ENCODE measurements at places on chromosomes 13 and 19.

DNA sequence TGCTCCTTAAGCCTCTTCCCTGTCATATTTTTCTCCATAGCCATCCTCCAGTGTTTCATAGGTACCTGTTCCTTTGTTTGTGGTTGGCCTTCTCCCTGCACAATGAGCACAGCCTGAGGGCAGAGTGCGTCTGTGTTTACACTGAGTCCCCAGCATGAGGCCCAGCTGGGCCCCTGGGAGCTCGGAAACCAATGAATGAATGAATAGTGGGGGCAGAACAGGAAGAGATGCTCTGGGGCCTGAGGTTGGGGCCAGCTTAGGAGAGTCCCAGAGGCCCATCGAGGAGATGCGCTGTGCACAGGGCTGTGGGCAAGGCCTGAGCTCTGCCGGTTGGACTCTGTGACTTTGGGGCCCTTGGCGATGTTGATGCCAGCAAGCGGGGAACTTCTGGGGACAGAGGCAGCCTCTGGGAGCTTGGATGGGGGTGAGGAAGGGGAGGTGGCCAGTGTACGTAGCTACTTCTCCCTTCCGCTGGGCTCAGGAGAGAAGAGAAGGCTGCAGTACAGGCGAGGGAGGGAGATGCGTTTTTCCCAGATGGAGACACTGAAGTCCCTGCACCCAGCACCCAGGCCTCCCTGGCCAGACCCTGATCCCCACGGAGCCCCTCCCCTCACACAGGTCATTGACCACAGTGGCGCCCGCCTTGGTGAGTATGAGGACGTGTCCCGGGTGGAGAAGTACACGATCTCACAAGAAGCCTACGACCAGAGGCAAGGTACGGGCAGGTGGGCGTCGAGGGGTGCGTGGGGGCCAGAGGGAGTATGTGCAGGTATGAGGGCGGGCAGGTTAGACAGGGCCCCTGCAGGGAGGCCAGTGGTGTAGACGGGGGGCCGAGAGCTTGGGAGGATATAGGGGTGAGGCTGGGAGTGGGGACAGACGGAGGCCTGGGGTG, 5.1 kb downstream of the TBCB start:
- no peak for DNase-seq

GRCh38 chr13:77928909-77929308, 10.3 kb upstream of the EDNRB start:
- no peak for DNase-seq

DNA sequence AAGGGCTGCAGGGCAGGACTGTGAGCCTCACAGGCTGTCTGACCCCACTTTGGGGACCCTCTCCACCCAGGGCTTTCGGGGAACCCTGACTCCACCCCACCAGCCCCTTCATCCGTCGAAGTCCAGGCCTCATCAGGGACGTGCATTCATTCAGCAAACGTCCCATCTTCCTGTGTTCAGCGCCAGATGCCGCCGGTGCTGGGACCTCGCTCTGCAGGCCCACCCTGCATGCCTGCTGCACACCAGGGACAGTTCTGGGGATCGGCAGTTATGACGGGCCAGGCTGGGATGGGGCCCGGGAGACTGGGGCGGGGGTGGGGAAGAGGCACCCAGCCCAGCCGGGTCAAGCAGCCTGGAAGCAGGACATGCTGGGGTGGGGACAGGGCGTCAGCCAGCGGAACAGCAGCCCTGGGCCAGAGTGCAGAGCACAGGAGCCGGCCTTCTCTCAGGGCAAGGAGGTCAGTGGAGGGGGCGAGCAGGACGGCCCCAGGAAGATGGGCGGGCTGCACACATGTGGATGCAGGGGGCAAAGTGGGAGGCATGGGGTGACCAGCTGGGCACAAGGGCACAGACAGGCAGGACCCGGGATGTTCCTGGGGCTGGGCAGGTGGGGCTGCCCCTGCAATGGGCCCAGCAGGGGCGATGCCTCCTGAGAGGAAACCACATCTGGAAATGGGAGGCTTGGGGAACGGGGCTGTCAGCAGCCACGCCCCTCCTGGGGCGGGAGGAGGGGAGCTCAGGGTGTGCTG, 5.1 kb downstream of the GAMT start:
- DNase-seq = no peak

DNA sequence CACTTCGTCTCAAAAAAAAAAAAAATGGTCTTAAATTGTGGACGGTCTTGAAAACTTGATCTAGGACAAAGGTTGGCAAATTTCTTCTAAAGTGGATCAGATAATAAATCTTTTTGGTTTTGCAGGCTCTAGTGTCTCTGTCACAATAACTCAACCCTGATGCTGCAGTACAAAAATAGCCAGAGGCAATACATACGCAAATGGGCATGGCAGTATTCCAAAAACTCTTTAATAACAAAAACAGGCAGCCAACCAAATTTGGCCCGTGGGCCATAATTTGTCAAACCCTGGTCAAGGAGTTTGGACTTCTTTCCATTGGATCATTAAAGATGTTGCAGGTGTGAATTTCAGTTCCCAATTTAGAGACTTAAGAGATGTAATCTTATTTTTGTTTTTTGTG, 93.5 kb upstream of the MRI1 start:
- no peak for DNase-seq

DNA sequence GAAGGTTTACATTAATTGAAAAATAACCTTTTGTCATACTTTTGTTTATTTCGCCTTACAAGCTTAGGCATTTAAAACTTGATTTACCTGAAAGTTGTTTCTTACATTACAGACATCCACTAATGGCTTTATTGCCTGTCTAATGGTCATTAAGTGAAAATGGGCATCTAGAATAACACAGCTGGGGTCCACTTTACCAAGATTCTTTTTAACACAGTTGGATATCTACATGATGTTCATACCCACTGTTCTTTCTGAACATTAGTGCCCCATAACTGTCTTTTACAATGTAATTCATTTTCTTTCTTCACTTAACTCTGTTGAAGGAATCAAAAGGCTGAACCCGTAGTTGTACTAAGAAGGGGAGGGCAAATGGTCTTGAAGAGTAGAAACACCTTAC, 19.8 kb upstream of the KLHL1 start:
- DNase-seq = no peak

- DNase-seq = no peak
These were observed 15.9 kb downstream of the JOSD2 start for GRCh38 chr19:50495020-50495531.

- DNase-seq = no peak
These were observed at the start of gene ADGRE1 for GRCh38 chr19:6887316-6887715. Gene ADGRE1 (plus strand): TSS chr19:6887579. CDS start chr19:6887609, 30 bp downstream.

- no peak for DNase-seq
These were observed 77.9 kb downstream of the TRPC4 start for GRCh38 chr13:37791699-37792098.

GRCh38 chr13:53112522-53112921, 83.9 kb downstream of the OLFM4 start:
- DNase-seq = no peak

DNA sequence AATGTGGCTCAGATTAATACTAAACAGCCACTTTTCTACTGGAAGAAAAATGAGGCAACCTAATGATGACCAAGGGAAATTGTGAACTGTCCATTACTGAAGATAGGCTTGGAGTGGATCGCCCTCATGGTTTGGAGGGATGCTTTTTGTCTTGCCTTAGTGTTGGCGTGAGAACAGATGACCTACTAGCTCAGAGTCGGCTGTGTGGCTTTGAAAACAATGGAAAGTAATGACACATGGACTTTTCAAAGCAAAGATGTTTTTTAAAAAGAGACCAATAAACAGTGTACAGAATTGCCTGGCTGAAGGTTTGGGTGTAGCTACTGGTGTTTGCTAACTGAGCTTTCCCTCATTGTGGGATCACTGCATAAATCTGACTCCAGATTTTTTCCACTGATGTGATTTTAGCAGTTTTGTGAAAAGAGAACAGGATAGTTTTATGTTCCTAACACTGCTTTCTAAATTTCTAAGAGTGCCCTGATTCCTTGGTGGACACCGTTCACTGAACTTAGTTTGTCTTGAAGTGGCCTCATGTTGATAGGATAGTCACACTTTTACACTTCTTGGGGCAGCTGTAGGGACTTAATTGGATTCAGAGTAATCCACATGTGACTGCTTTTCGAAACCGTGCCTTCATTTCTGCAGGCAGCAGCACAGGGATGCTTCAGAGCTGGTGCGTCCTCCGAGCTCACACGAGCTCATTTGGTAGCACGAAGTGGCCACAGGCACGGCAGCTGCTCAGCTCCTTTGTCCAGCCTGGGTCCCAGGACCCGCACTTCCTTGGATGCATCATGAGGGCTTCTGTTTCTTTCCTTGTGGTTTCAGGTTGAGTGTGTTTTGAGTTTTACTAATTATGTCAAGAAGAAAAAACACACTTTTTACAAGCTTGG, 4.3 kb downstream of the CEBPG start:
- DNase-seq = no peak

GRCh38 chr13:46181840-46182490, at the start of gene LCP1:
Gene LCP1 (minus strand): TSS chr13:46182177. CDS start chr13:46159662, 22,515 bp downstream.
- no peak for DNase-seq

DNA sequence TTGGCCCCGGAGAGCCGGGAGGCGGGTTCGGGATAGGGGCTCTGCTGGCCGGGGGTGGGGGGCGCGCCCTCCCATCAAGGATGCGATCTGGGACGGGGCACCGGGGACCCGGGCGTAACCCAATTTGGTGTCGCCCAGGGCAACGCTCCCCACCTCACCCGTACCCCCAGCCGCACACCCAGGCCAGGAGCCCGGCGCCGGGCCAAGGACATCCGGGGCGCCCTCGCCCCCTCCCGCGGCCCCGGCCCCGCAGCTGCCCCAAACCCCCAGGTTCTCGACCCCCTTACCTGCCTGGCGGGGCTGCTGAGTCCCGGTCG, 525 bp downstream of the SHANK1 start:
- DNase-seq = no peak

GRCh38 chr13:102400675-102401145, 1.1 kb downstream of the FGF14 start:
- DNase-seq = no peak

- no peak for DNase-seq
These were observed 141.0 kb downstream of the RAP2A start for GRCh38 chr13:97574926-97575325.

DNA sequence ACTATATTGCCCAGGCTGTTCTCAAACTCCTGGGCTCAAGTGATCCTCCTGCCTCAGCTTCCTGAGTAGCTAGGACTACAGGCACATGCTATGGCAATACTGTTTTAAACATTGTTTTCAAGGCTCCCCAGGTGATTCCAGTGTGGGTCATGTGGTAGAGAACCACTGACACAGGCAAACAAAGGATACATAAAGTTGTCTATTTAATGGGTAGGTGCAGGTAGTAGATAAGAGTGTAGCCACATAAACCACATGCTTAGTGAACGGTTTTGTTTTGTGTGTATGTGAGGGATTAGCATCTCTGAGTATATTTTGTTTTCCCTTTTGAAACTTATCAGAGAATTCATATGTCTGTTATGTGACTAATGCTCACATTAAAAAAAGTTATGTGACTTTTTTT, 36.7 kb downstream of the USPL1 start:
- DNase-seq = no peak

DNA sequence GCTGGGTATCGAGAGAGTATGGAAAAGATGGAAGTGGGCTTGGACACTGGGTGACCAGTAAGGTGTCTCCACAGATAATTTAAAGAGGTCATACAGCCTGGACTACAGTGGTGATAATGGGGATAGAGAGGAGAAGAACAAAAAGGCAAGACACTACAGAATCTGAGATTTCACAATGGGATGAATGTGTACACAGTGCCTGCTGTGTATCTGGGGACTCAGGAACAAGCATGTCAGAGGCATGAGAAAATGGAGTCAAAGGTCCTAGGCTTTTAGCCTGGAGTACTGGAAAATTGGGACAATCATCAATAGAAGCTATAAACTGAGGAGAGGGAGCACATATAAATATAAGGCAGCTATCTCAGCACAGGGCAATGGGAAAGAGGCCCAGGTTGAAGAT, 69.4 kb downstream of the TSC22D1 start:
- no peak for DNase-seq

GRCh38 chr13:72508392-72508791, 219.0 kb downstream of the MZT1 start:
- DNase-seq = no peak

GRCh38 chr19:17348700-17349099, 11.3 kb downstream of the GTPBP3 start:
- DNase-seq = no peak

GRCh38 chr13:91802957-91803356, 404.5 kb downstream of the GPC5 start:
- no peak for DNase-seq

DNA sequence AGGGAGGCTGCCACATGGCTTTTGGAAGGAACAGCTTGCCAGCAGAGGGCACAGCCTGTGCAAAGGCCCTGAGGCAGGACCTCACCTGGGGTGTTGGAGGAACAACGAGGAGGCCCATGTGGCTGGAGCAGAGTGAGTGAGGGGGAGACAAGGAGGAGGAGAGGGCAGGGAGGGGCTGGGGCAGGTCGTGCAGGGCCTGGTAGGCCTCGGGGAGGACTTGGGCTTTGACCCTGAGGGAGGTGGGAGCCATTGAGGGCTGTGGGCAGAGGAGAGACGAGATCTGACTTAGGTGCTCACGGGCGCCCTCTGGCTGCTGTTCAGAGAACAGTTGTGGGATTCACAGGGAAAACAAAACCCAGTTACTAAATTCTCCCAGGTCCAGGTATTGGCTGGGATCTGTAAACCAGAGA, 25.2 kb downstream of the ZNRF4 start:
- DNase-seq = no peak

DNA sequence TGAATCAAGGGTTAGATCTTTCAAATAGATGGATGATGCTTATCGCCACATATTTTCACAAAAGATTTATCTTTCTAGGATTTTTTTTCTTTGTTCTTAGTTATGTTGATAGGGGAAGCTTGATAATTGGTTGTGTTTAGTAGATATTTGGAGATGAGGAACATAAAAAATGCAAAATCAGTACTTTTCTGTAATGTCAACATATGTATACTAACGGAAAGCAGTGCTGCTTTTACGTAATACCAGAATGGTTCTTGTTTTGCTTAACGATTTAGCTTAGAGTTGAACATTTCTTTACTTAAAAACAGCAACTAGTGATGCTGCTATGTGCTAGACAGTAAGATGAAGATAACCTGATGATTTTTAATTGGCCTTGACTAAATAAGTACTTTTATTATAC, 3.0 kb downstream of the ZMYM2 start:
- DNase-seq = no peak

DNA sequence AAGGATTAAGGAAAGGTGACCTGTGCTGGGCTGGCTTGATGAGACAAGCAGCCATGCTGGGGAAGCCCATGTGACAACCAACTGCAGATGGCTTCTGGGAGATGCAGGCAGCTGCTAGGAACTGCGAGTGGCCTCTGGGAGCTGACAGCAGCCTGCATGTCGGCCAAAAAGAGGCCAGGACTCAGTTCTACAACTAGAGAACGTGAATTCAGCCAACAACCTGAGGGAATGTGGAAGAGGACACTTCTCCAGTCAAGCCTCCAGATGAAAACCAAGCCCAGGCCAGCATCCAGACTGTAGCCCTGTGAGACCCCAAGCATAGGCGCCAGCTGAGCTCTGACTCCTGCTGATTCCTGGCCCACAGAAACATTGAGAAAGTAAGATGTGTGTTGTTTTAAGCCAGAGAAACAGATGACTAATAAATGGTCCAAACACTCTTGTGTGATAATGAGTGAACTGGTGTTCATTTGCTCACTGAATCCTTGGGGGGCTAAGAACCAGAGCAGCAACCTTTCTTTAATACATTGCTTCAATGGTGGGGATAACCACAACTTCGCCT, 45.0 kb downstream of the SLC7A1 start:
- no peak for DNase-seq
